ENCODE measurements at places on chromosomes 5 and 9.
A peak's percentile ranks its signal among the peaks of the same experiment; 100 is the strongest.

GRCh38 chr9:89753472-89754055, 148.8 kb downstream of the GADD45G start:
- DNase-seq, result no peak

DNA sequence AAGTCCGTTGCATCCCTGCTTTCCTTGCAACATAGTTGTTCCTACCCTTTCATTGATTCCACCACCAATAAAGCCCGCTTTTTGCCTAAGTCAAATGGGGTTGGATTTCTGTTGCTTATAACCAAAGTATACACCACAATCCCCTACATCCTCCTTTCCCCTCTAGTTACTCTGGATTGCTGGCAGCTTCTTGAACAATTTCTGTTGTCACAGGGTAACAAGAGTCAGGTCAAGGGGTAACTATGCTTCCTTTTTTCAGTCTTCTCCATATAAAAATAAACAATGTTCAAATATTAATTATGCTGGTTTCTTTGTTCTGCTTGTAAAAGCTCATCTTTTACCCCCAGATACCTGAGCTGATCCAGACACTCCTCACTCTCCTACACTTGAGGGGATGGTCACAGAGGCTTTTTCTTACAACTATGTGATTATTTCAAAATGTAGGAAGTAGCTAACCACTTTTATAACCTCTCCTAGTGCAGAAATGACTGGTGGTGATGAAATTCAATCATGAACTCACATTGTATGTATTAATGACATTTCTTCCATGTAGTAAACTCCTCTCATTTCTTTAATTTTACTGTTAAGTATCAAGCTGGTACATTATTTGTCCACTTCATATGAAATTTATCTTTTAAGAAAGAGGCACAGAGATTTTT, 136.5 kb downstream of the SNX18 start:
- DNase-seq, result no peak

DNA sequence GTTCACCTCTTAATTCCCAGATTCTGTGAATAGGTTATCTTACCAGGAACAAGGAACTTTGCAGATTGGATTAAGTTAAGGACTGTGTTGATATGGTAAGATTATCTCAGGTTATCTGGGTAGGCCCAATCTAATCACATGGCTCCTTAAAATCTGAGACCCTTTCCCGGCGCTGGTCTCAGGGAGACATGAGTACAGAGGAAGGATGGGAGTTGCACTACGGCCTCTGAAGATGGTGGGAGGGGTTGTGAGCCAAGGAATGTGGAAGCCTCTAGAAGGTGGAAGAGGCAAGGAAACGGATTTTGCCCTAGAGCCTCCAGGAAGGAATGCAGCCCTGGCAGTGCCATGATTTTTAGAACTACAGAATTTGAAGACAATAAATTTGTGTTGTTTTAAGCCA, 95.1 kb downstream of the AK8 start:
- no peak for DNase-seq

DNA sequence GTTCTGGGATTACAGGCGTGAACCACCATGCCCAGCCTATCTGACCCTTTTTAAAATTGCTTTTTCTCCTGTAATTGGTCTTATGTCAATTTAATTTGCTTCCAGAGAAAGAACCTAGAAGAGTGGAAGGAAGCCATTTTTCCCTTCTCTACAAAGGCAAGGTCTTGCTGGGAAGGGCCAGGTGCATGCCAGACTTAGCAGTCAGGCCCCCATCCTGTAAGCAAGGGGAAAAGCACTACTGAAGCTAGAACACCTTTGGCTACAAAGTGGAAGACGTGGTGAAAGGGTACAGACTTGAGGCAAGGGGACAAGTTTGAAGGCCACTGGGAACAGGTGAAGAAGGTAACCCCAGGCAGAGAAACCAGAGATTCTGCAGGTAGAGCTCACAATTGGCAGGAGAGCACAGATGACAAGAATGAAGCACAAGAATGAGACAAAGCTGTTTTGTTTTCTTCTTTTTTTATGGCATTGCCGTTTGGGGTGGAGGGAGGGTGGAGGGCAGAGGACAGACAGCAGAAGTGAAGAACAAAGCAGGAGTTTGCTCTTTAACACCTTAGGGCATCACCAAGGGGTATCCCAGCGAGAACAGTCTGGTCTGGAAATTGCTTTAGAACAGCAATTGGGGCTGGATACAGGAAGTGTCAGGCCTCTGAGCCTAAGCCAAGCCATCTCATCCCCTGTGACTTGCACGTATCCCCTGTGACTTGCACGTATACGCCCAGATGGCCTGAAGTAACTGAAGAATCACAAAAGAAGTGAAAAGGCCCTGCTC, 72.9 kb downstream of the SERINC5 start:
- DNase-seq, result no peak

DNA sequence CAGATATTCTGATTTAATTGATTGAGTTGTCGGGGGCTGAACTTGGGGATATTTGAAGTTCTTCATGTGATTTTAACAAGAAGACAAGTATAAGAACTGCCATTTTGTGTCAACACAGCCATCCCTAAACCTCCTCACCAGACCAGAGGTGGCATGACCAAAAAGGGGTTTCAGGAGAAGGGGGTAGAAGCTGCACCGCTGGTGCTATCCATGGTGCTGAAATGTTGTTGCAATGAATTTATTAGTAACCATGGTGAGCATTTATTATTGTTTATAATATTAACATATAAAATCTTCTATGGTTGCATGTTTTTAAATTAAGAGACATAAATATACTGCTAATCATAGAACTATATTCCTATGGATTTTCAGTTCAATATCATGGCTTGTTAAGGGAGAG, 72.3 kb downstream of the GNA14 start:
- DNase-seq, result peak; percentile 56

DNA sequence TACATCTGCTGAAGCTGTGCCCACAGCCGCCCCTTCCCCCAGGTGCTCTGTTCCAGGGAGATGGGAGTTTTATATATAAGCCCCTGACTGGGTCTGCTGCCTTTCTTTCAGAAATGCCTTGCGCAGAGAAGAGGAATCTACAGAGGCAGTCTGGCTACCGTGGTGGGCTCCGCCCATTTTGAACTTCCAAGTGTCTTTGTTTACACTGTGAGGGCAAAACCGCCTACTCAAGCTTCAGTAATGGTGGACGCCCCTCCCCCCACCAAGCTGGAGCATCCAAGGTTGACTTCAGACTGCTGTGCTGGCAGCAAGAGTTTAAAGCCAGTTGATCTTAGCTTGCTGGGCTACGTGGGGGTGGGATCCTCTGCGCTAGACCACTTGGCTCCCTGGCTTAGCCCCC, 41.3 kb downstream of the RANBP17 start:
- DNase-seq, result no peak
